Cortex of kidney (tissue), 1 donor: ENCODE measurements at places on chromosomes 13 and 19.

- DNase-seq, result no peak
Observed at GRCh38 chr13:38394777-38395496, 45.3 kb downstream of the UFM1 start.

DNA sequence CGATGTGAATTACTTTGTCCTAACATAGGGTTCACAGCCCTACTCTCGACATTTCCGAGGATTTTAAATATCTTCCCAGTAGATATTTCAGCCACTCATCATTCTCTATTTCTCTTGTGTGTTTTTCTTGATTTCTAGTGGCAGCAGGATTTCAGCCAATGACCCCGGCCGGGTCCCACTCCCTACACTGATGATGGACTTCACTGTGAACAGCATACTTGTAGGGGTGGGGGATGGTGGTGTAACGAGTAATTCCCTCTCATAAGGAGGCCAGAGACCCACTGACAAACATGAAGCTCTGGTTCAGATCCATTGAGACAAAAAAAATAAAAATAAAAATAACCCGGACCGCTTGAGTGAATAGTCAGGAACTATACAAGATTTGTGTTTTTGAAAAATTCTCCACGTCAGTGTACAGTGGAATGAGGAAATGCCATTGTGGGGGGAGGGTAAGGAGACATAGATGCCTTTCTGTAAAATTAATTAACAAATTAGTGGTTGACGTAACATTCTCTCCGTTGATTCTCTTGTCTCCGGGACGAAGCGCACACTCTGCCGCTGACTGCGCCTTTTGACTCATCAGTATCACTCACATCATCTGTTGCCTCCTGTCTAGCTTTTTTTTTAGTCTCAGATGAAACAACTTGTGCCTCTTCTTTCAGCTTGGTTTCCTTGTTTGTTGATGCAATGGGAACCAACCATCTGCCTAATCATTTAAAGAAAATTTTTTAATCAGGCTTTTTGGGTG lies 48.8 kb upstream of the IRS2 start:
- DNase-seq, result no peak

DNA sequence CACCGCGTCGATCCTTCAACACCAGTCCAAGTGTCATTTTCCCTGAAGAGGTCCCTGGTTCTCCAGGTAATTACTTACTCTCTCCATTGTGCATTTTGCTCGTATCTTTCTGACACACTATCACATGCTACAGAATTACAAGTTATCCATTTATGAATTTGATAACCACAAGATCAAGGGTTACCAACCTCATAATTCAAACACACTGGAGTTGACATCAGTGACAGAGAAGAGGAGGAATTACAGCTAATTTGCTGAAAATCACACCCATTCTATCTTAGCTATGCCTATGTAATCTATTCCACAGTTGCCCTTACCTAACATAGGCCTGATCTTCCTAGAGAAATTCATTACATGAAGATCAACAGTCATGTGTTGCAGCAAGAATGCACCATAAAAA lies 14.2 kb downstream of the ZC3H13 start:
- no peak for DNase-seq

- DNase-seq, result no peak
Observed at GRCh38 chr19:39335168-39335548, 685 bp downstream of the GMFG start.

DNA sequence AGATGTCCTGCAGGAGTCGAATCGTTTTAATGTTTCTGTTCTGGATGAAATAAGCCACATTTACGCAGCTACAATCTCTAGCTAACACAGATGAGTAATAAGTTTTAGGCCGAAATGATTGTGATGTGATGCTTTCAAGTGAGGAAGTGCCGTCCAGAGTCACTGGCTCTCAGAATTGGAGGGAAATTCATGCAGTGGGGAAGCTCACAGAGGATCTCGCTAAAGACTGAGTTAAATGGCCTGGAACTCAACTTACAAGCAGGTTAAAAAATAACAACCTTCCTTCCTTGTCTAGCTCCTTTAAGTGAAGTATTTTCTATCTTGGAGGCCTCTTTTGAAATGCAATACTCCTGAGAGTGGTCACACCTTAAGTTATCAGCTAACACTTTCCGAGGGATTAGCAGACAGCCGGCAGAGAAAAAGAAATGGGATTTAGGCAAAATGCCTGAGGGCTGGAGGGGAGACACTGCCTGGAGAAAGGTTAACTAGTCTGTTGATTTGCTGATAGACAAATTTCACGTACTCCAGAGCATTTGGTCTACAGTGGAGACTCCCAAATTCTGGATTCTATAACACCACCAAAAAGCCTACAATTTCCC lies 74.2 kb downstream of the IRS2 start:
- no peak for DNase-seq

GRCh38 chr13:32317716-32318465 lies 2.6 kb downstream of the BRCA2 start:
- DNase-seq, result no peak

GRCh38 chr13:94280349-94280748 lies 199.1 kb downstream of the DCT start:
- DNase-seq, result no peak

GRCh38 chr19:16846901-16847300 lies 17.7 kb downstream of the SIN3B start:
- no peak for DNase-seq

- DNase-seq, result no peak
Observed at GRCh38 chr19:39083599-39083982, 577 bp upstream of the ACP7 start.

DNA sequence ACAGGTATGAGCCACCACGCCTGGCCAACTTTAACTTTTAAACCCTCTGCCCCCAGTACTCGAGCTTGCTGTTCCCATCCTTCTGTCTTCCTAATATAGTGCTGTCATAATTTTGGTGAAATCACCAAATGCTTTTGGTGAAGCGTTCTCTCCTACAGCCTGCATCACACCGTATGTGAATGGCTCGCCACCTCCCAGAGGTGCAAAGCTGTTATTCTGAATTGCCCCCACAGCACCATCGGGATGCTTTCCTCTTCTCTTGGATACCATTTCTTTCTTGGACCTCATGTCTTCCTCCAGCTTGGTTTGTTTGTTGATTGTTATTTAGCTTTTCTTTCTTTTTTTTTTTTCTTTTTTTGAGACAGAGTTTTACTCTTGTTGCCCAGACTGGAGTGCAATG lies 53.0 kb upstream of the XPO4 start:
- no peak for DNase-seq

GRCh38 chr19:9792206-9793070 lies 23.9 kb upstream of the ZNF846 start:
- peak; percentile 45 for DNase-seq

DNA sequence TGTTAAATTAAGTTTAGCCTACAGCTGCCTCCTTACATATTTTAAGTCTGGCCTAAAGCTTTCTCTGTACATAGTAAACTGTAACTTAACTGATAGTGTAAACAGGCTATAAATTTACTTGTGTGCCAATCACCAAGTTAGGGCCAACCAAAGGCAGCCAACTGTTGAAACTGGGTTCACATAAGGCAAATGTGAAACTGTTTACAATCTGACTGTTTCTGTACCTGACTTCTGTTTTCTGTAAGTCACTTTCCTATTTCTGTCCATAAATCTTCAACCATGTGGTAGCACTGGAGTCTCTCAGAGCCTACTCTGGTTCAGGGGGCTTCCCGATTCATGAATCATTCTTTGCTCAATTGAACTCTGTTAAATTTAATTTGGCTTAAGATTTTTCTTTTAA lies 103.1 kb downstream of the RAP2A start:
- no peak for DNase-seq

DNA sequence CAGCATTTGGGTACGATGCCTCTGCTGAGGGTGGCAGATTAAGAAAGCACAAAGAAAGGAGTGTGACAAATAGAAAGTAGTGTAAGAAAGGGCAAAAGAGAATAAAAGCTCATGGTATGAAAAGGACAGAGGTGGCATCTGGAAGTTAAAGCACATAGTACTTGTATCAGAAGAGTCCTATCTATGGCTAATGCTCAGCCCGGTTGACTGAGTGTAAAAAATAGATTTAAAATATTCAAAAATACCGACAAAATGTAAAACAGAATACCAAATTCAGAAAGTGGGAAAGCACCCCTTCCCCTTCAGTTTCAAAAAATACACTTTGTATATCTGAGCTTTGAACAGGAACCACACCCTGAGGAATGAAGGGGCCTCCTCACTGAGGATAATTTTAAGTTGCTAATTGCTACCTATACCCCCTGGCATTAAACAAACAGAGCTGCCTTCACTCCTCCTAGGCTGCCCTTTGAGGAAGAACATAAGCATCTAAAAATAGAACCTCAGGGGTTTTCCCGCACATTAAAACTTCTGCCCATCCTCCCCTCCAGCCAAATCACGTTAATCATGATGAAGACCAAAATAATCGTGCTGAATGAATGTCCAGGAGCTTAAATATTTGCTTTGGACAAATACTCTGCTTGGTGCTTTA lies 43.3 kb downstream of the DLEU7 start:
- no peak for DNase-seq

DNA sequence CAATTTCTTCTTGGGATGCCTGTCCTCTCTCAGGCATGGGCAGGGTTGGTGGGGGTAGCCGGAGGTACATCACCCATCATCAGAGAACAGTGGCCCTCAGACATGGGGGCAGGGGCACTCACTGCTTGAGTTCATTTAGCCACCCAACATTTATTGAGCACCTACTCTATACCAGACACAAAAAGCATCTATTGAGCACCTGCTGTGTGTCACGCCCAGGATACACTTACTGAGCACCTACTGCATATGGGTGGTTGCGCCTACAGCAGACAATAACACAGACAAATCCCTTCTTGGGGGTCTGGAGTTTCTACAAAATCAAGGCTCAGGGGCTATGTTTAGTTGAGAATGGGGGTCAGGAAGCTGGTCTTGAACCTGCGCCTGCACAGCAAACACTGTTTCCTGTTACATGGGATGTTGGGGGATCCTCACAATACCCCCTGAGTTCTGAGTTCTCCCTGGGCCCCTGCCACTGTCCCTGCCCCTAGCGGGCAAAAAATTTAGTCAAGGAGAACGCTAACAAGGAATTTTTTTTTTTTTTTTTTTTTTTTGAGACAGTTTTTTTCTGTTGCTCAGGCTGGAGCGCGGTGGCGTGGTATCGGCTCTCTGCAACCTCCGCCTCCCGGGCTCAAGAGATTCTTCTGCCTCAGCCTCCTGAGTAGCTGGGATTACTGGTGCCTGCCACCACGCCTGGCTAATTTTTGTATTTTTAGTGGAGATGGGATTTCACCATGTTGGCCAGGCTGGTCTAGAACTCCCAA lies 11.6 kb downstream of the RCN3 start:
- DNase-seq, result no peak

DNA sequence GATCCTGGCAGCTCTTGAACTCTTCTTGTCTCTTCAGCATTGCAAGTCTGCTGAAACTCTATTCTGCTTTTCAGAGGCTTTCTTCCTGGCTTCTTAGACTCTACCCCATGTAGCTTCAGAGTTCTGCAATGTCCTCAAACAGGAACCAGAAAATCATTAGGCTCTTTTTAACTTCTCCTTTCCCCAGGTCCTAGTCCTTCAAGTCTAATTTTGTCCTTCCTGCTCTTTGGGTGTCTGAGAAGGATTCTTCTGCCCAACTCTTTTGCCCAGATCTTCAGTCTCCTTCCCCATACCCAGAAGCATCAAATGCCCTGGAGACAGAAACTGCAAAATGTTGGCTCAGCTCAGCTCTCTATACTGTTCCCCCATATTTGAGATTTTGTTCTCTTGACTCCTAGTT lies 50.0 kb upstream of the CALM3 start:
- DNase-seq, result no peak

- no peak for DNase-seq
Observed at GRCh38 chr13:76992548-76993001, 694 bp downstream of the CLN5 start.

DNA sequence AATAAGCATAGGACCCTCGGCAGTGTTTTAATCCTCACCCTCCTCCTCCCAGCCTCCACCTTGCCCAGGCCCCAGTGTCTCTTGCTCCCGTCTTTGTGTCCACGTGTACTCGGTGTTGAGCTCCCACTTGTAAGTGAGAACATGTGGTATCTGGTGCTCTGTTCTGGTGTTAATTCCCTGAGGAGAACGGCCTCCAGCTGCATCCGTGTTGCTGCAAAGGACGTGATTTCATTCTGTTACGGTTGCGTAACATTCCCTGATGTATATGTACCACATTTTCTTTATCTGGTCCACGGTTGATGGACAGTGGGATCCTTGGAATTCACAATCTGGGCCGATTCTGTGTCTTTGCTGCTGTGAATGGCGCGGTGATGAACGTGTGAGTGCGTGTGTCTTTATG lies 44.7 kb upstream of the TFDP1 start:
- DNase-seq, result no peak

DNA sequence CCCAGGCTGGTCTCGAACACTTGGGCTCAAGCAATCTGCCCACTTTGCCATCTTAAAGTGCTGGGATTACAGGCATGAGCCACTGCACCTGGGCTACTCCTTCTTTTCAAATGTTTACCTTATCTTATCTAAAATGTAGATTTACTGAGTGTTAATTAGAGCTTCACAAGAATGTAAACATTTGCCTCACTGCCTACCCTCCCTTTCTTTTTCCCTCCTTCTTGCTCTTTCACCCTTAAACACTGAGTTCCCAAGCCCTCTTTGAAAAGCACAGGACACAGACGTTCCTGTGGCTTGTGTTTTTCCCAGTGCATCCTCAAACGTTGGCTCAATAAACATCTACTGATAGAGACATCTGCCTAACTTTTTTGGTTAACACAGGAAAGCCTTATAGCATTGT lies 32.7 kb upstream of the CYSLTR2 start:
- no peak for DNase-seq

DNA sequence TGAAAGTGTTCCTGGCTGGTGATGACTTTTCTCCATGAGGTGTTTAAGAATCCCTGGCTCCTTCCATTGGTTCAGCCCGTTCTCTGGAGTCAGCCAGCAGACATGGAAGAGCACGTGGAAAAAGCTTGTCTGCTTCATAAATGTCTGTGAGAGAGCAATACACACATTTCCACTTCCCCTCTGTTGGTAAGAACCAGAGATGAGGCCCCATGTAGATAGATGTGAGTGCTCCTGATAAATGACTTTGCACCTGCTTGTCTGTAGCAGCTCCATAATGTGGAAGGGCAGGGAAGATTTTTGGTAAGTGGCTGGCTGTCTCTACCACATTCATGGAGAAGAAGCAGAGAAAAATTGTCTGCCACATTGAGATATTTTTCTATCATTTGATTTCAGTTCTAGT lies 325.8 kb downstream of the LMO7 start:
- no peak for DNase-seq

- DNase-seq, result no peak
Observed at GRCh38 chr13:58343076-58343475, 711.5 kb downstream of the PCDH17 start.

DNA sequence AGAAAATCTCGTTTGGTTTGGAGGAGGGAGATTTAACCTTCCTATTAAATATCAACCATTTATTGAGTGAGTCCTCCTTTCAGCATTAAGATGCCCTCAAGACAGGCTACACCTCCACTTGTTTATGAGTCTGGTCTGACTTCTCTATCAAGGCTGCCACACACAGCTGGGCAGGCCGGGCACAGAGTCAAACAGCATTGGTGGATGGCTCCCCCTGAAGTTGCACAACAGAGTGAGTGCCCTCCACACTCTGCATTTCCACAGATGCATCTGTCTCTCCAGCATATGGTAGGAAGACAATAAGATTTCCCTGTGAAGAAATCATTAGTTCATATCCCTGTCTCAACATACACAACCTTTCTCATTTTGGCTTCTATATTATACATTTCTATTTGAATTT lies 31.4 kb downstream of the PHF11 start:
- no peak for DNase-seq

- no peak for DNase-seq
Observed at GRCh38 chr19:38583219-38583984, 34.4 kb downstream of the MAP4K1 start.

GRCh38 chr19:45998834-45999233 lies 3.6 kb downstream of the CCDC61 start:
- no peak for DNase-seq
